ENCODE measurements at places on chromosomes 5 and 9.

DNA sequence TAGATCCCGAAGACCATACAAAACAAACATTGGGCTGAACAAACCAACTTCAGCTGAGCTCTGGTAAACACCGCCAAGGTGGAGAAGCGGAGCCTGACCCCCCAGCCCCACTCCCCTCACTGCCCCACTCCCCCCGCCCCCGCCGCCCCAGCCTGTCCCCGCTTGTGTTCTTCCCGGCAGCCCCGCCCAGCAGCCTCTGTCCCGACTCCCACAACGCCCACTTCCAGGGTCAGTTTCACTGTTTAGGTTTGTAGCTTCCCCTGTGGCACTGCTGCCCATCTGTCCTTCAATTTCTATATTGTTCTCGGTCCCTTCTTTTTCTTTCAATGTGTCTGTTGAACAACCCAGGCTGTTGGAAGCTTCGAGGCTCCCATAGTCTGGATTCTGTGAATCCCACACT lies 112.0 kb upstream of the CACNA1B start:
- DNase-seq, result no peak

- no peak for DNase-seq
These were observed 403.0 kb downstream of the ZNF608 start for GRCh38 chr5:124343451-124343867.

DNA sequence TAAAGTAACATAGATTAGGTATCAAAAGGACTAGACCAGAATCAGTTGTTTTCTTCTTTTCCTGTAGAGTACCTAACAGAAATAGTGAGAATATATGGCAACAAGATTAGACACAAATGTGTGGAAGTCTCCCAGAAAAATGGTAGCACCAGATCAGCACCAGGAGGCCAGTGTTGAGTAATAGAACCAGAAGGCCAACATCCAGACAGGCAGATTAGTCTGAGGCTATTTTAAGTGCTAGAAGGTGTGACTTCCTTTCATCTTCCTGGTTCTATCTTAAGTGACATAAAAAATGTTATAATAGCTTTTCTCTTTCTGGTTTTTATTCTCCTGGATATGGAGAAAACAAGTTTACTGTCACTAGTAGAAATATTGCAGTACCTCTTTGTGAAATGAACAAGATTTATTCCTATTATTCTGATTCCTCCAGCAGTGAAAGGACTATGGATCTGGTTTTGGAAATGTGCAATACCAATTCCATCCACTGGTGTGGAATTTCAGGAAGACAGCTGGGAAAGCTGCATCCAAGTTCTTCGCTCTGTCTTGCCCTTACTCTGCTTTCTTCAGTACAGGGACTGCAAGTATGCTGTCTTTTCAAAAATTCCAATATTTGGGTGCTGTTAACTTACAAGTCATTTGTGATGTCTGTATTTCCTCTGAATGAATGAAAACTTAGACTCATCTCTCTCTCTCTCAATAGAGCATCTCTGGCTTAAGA lies 39.1 kb downstream of the SHLD3 start:
- DNase-seq, result no peak

GRCh38 chr5:15474143-15474719 lies 25.7 kb upstream of the FBXL7 start:
- no peak for DNase-seq

DNA sequence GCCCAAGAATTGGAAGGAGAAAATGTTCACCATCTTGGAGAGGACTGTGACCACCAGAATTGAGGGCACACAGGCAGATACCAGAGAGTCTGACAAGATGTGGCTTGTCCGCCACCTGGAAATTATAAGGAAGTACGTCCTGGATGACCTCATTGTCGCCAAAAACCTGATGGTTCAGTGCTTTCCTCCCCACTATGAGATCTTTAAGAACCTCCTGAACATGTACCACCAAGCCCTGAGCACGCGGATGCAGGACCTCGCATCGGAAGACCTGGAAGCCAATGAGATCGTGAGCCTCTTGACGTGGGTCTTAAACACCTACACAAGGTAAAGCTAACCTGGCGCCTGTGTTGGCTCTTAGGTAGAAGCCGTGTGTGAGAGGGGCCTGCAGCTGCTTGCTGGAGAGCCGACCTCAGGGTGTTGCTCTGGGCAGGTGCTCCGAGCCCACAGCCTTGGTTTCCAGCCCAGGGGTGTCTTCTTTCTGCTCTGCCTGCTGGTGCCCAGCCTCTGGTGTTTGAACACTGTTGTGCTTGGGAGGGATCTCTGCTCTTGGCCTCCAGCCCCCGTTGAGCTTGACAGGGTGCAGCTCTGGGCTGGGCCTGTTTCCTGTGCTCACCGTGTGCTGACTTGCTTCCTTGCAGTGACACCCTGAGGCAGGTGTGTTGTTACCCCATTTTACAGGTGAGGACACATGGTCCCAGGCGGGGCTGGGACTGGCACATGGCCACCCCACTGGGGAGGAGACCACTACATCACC lies 10.9 kb downstream of the EXOC3 start:
- DNase-seq, result no peak

GRCh38 chr5:124740991-124741583 lies 5.4 kb downstream of the ZNF608 start:
- no peak for DNase-seq

DNA sequence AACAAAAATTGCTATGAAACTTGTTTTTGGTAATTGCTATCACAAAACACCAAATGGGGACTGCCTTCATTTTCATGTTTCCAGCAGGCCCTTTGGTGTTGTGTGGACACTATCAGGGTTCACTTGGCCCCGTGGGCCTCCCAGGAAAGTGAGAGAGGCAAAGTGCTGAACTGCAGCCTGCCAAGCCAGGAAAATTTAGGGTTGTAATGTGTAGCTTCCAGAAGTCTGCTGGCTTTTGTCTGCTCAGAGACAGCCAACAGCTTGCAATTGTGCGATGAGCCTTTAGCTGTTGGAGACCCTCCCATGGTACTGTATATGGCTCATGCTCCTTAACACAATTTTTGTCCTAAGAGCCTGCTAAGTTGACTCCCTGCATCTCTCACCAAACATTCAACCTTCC lies 105.7 kb upstream of the EQTN start:
- DNase-seq, result no peak

DNA sequence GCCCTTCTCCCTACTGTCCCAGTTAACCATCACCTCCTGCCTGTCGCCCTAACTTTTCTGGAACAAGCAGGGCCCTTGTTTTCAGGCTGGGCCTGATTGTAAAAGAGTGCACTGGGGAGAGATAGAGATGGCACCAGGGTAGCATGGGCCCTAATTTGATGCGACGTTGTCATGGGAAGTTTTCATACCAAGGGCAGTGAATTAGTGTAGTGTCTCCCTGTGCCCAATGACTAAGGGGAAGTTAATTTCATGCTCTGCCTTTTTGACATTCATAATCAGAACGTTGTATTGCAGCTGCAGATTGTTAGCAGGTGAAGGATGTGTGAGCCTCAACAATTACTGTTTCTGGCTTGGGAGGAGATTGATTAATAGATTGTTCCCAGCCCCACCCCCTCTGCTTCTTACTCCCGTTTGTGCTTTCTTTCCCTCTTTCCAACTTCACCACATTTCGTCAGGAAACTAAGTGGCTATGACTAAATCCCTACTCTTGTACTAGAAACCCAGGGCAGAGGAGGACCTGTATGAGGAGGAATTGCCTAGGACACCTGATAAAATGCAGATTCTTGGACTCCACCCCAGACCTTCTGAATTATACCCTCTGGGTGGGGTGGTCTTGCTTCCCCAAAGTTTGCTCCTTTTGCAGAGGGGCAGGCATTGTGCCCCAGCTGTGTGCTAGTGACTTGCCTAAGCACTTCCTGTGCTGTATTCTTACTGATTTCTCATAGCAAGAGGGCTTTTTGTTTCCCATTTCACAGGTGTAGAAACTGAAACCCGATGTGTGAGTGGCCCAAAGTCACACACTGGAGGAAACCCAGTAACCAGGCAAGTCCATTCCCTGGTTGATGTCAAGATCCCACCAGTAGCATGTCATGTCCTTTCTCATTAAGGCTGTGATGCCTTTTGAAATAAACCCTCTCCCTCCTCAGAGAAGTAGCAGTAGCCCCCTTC lies 56.3 kb downstream of the DAB2IP start:
- no peak for DNase-seq

DNA sequence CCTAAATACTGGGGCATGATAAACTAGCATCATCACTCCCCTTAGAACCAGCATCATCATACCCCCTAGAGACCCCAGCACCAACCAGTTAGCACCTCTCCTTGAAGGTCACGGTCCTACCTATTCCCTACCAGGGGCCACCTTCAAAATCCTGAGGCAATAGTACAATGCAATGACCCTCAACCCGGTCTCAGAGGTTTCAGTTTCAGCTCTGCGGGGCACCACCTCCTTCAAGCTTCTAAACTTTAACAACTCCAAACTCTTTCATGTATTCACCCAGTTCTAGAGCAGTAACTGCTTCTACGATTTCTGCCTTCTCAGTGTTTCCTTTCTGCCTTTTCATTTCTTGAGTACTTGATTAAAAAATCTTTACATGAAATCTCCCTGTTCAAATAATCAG lies 130.1 kb upstream of the EPB41L4A start:
- no peak for DNase-seq

- no peak for DNase-seq
These were observed 76.0 kb downstream of the FCHO2 start for GRCh38 chr5:73031839-73032238.

DNA sequence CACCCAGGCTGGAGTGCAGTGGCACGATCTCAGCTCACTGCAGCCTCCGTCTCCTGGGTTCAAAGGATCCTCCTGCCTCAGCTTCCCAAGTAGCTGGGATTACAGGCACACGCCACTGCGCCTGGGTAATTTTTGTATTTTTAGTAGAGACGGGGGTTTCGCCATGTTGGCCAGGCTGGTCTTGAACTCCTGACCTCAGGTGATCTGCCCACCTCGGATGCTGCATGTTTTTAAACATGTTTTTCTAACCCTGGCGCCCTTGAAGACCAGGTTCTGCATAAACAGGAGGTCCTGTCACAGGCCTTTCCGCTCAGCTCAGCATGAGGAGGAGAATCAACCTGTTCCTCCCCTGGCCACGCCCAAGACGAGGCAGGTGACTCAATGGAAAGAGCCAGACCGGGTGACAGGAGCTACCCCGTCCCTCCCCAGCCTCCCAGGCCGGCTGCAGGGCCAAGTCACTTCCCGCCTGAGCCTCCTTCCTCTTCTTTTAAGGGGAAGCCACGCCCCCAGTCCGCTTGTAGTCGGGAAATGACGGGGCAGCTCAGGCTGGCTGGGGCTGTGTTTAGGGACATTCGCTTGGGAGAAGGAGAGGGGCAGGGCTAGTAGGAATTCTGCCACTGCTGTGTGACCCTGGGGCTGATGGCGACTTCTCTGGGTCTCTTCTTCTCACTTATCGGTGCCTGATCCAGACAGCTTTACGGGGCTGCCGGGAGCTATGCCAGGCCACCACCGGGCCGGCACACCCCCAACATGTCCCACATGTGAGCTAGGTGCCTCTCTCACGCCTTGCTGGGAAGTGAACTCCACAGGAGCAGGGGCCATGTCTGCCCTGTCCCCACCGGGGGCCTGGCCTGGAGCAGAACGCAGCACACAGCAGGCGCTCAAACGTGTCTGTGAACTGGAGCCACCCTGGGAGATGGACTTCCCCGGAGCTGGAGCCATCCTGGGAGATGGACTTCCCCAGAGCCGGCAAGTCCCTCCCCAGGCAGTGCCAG lies 6.1 kb downstream of the NOTCH1 start:
- no peak for DNase-seq

- DNase-seq, result no peak
These were observed 271.2 kb upstream of the TMEM161B start for GRCh38 chr5:88539693-88540365.

GRCh38 chr5:40410964-40411635 lies 268.6 kb upstream of the PTGER4 start:
- DNase-seq, result no peak

GRCh38 chr9:117757561-117758190 lies 53.5 kb downstream of the TLR4 start:
- DNase-seq, result no peak

DNA sequence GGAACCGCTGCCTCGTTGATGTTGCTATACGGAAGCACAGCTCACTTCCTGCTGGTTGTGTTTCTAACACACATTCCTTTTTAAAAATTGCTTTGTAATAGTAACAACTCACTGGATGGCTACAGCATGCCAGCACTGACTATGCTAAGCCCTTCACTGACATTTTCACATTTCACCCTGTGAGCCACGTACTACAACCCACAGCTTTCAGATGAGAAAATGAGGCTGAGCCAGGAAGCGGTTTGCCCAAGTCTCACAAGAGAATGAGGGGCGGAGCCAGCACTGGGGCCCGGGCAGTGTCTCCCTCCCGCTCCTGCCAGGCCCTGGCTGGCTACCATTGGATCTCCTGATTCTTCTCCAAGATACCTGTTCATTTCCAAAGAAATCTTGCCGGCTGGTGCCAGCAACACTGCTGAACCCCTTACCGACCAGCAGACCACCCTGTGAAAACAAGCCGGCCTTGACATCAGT lies 38.3 kb downstream of the FAM78A start:
- DNase-seq, result no peak

- DNase-seq, result no peak
These were observed 170.6 kb upstream of the MRPS30 start for GRCh38 chr5:44637916-44638869.

- no peak for DNase-seq
These were observed 114.0 kb downstream of the LHX2 start for GRCh38 chr9:124125651-124125977.

DNA sequence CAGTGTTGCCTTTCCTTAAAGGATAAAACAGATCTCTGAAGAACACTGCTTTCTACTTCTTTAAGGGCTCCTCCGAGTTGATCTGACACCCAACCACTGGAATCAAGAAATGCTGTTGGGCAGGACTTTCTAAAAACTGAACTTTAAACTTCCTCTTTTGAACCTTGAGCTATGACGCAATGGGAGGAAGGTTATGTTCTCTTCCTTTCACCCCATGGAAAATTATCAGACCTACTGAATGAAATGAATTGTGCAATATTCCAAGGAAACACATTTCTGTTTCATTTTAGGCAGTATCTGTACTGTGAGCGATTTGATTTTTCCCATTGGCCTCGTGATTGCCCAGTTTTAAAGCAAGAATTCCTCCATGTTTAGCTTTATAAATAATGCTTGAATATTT lies 206.0 kb upstream of the PRR16 start:
- DNase-seq, result no peak

- no peak for DNase-seq
These were observed 47.4 kb upstream of the MEF2C start for GRCh38 chr5:88930335-88930734.

DNA sequence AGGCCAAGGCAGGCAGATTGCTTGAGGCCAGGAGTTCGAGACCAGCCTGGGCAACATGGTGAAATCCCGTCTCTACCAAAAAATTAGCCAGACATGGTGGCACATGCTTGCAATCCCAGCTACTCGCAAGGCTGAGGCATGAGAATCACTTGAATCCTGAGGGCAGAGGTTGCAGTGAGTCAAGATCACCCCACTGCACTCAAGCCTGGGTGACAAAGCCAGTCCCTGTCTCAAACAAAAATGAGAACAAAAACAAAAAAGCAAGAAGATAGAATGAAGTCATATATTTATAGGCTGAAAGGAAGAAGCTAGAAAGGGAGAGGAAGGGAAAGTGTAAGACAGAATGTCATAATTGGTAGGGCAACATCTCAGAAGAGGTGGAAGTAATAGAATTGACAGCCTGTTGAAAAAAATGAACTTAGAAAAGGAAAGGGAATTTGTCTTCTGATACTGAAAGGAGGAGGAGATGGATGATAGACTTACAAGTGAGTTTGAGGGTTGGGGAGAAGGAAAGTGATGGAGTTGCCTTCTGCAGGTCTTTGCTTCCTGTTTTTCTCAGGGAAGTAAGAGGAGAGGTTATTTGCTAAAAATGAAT lies 32.2 kb downstream of the CARD6 start:
- DNase-seq, result no peak

GRCh38 chr9:2758898-2759510 lies 41.7 kb downstream of the KCNV2 start:
- DNase-seq, result no peak

Measured in cortex of kidney (tissue), 1 donor.